ENCODE measurements at places on chromosomes 6 and 20. TPM values are rescaled to one million over a fixed set of nuclear protein-coding genes. Genes with fewer than 3 reads are reported as not detected.

SALL4 gene
- polyA plus RNA-seq, result not detected

DNA sequence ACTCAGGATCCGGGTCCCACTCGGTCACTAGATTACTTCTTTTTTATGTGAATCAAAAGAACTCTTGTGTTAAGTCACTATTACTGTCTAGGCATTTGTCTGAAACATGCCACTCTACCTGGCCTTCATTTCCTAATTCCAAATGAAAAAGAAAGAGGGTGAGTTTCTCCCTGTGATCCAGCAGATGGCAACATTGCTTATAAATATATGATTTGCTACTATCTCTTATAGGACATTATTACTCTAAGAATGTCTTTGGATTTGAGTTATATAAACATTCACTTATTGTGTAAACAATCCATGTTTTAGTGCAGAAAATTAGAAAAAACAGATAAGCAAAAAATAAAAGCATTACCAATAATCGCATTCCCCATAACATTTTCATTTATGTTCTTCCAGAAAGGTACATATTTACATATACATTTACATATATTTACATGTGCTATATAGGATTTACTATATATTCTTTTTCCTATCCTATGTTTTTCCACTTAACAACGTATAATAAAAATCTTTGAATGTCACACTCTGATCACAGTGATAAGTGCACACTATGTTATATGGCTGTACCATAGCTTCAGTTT lies 66.9 kb downstream of the FAXC start:
- H3K4me3 ChIP-seq, result no peak overlapping the region
- no peaks in the 10 kb centered on the region for H3K4me1 ChIP-seq
- no peaks in the 10 kb centered on the region for H3K27me3 ChIP-seq
- H3K27ac ChIP-seq, result no peak overlapping the region
- H3K36me3 ChIP-seq, result no peaks in the 10 kb centered on the region
- DNase-seq, result no peak

DNA sequence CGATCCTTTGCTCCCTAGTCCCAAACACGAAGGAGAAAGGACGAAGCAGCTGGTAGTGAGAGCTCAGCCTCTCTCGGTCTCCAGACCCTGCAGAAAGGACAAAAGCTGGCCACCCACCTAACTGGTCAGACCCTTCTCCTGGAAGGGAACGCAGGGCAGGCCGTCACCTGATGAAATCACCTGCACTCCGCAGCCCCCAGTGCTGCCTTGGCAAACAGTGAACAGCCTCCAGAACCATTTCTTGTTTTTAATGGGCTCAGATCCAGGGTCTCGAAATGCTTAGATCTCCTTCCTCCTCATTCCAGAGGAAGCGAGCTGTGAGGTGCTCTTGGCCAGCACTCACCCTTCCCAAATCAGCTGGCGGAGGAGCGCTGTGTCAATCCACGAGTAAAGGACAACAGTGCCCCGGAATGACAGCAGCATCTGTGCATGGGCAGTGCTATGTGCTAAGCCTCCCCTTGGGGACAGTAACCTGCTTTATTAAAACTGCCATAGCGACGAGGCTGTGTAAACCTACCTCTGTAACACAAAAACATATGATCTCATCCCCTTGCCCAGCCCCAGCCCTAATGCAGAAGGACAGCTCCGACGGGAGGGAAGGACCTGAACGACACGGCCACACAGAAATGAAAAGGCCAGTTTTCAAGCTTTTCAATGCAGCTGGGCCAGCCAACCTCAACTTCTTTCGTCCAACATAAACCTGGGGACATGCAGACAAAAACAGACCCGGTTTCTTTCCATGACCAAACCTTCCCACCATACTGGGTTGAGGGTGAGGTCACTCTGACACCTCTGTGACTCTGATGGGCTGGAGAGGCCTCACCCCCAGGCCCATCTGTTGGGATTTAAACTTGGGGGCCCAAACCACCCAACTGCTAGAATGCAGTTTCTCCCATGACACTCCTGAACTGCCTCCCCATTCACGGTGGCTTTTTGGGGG lies 43.3 kb downstream of the SULF2 start:
- H3K27me3 ChIP-seq, result no peaks in the 10 kb centered on the region
- no peaks in the 10 kb centered on the region for H3K36me3 ChIP-seq
- DNase-seq, result no peak
- H3K27ac ChIP-seq, result no peak overlapping the region
- no peak overlapping the region for H3K4me3 ChIP-seq

- no peak overlapping the region for H3K4me3 ChIP-seq
- DNase-seq, result no peak
- no peaks in the 10 kb centered on the region for H3K4me1 ChIP-seq
- no peaks in the 10 kb centered on the region for H3K36me3 ChIP-seq
- H3K27me3 ChIP-seq, result no peaks in the 10 kb centered on the region
Measured at GRCh38 chr6:14365393-14365792, 247.8 kb downstream of the CD83 start.
